ENCODE measurements at places on chromosomes 4 and X.
A peak's percentile ranks its signal among the peaks of the same experiment; 100 is the strongest.

- DNase-seq, result no peak
Measured at GRCh38 chrX:7815166-7815805, 27.7 kb upstream of the VCX start.

DNA sequence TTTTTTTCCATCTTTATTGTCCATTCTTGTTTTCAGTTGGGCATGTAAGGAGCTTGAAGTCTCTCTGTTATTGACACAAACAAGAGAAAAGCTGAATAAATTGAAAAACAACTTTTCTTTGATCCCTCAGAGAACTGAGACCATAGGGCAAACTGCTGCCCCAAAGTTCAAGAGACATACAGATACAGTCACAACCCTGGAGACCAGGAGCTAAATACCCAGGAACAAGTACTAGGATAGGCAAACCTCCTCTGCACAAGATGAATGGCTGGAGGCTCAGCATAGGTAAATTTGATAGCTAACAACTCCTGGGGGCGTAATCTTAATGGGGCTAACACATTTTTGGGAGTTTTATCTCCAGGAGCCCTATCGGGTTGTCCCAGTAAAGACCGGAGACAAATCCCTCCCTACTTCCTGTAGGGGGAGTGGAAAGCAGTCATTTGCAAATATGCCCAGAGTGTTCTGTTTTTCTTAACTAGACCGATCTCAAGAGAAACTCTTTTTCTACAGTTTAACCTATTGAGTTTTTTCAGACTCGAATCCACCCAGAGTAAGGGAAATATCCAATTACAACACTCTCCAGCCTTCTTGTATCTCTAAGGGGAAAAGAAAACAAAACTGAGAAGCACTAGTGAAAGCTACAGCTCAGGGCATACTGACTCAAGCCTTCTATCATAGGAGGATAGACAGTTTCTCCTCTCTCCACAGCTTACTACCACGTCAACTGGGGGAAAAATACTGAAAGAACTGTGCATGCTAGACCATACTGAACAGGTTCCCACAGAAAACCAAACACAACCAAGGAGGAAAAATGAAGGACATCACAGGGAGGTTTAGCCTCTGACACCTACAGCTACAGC, 23.1 kb downstream of the MAGEA8 start:
- DNase-seq, result no peak

GRCh38 chrX:23883737-23884354, 23.9 kb downstream of the APOO start:
- DNase-seq, result no peak

- no peak for DNase-seq
Measured at GRCh38 chrX:17642891-17643290, 94.4 kb upstream of the SCML1 start.

DNA sequence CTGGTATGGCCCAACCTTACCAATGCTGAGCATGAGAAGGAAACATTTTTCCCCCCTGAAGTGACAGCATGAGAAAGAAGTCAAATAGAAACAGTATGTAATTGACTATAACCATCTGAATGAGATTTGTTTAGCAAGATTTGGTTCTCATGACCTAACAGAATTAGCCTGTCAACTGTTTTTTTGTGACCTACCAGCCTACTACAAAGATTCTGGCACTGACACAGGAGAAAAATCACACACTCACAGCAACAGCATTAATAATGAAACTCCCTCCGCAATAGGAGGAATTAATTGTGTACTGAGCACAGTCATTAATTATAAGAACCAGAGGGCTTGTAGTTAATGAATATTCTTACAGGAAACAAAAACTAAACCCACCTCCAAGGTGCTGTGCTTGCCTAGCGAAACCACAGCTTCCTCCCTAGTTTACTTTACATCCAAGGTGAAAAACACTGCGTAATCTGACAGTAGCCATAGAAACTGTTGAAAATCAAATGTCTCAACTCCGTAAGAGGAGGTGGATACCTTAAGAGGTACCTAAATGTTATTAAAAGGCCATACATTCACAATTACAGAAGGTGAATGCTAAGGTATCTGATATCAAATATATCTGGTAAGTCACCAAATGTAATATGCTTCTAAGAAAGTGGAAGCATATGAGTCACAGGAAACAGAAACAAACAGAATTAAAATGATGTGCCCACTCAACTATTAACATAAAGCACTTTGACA, 34.9 kb downstream of the MMRN1 start:
- DNase-seq, result no peak

- DNase-seq, result no peak
Measured at GRCh38 chrX:151359931-151360871, 36.8 kb upstream of the VMA21 start.

GRCh38 chr4:7805533-7806337, 133.9 kb downstream of the AFAP1 start:
- peak; percentile 97 for DNase-seq

DNA sequence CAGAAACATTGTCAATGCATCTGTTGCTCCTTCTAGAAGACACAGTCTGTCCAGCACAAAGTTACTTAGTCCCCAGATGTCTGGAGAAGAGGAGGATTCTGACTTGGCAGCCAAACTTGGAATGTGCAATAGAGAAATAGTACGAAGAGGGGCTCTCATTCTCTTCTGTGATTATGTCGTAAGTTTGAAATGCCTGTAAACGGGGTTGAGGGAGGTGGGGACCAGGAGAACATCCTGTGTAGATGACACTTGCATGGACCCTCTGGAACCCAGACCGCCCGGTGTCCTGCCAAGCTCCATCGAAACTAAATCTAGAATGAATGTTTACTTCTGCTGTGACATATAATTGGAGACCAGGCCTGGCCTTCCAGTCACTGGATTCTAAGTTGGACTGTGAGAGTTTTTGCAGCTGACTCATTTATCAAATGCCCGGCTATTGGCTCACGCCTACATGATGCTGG, 45.0 kb upstream of the MSANTD1 start:
- DNase-seq, result no peak

GRCh38 chr4:56388306-56388705, 1.0 kb upstream of the AASDH start:
- DNase-seq, result no peak

GRCh38 chrX:13110433-13111324, 66.3 kb upstream of the FAM9C start:
- peak; percentile 82 for DNase-seq

GRCh38 chr4:73751166-73751565, 10.8 kb downstream of the CXCL8 start:
- DNase-seq, result no peak

GRCh38 chr4:54217642-54218495, 11.2 kb upstream of the PDGFRA start:
- no peak for DNase-seq

- no peak for DNase-seq
Measured at GRCh38 chr4:129453524-129454200, 357.7 kb downstream of the C4orf33 start.

GRCh38 chr4:25234390-25235370, 847 bp downstream of the PI4K2B start:
- peak; percentile 45 for DNase-seq

GRCh38 chrX:150255441-150256296, 107.4 kb upstream of the MAMLD1 start:
- DNase-seq, result no peak

- no peak for DNase-seq
Measured at GRCh38 chr4:86096373-86096772, 263.5 kb downstream of the MAPK10 start.

Measured in AG04449 (cell line).